NCI-H1436 treated with DMSO at 0.1 percent for 48 hours (cell line): ENCODE measurements at places on chromosomes 2 and 18.

DNA sequence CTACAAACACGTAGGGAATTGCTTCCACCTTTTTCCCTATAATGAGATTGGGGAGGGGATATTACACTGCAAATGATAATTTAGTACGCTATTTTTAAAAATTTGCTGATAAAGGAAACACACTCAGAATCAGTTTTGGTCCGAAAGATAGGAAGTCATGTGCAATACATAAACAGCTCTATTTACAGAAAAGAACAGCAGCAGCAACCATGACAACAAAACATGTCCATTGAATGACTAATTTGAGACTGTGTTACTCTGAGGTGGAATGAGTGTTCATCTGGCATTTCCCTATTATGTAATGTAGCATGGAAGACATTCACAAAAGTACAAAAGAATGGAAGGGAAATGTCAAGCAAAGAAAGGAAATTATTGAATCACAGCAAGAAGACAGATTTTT, 337.2 kb downstream of the NBAS start:
- DNase-seq, result no peak

- no peak for DNase-seq
Observed at GRCh38 chr2:48545244-48545643, 15.3 kb downstream of the STON1 start.

DNA sequence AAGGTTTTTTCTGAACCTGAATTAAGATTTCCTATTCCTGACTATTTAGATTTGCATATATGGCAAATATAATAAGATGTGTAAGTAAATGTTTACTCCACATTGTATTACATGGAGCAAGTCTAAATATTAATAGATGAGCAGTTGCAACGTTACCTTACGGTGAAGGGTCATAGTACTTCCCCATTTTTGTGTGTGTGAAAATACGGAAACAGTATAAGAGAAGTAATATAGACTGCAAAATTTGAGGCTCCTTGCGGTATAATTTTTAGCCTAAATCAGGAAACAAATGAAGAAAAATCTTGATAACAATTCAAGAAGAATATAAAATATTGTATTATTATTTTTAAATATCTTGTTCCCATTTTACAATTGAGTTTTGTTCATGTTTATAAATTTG, 434.2 kb downstream of the GRB14 start:
- DNase-seq, result no peak

- no peak for DNase-seq
Observed at GRCh38 chr2:161131074-161131680, 29.1 kb upstream of the TANK start.

DNA sequence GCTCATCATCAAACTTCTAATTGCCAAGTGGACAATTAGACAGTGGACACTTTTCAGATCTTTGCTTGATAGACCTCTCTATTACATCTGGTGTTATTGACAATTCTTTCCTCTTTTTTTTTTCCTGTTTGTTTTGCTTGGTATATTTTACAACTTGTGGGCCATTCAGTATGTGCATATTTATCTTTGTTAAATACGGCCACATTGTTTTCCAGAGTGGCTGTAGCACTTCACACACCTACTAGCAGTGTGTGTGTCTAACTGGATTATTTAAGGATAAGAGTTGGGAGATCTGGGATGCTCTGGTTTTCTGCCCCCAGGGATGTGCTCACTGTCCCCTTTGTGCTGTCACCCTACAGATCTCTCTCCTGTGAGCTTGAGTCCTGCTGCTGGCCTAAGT, 4.1 kb upstream of the SLC4A5 start:
- no peak for DNase-seq

- no peak for DNase-seq
Observed at GRCh38 chr2:152566728-152567069, 150.6 kb downstream of the PRPF40A start.

DNA sequence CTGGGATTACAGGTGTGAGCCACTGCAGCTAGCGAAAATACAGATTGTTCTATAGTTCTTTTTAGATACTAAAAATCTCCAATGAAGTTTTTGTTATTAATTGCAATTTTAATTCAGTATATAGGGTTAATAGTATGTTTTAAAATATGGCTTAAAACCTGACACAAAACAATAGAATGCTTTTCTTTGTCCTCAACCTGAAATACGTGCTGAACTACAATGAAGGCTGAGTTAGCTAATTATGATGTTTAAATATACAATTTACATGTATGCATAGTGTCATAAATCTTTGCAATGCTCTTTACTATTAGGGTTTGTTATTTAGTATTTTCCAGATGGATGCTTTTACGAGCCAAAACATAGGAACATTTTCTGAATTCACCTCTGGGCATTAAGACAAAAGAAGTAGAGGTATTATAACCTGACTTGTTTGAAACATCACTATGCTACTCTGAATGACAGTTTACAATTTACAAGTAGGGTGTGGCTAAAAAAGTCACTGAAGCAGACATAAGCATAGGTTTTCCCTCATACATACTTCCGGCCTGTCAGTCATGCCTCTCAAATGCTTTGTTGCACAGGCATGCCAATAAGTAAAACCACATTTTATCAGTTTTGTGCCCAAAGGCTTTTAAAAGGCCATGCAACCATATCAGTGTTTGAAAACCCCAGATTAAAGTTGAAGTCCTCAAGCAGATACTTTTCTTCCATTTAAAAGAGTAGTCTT, 168.3 kb downstream of the OTX1 start:
- no peak for DNase-seq
